ENCODE measurements at places on chromosomes 1 and 21.

DNA sequence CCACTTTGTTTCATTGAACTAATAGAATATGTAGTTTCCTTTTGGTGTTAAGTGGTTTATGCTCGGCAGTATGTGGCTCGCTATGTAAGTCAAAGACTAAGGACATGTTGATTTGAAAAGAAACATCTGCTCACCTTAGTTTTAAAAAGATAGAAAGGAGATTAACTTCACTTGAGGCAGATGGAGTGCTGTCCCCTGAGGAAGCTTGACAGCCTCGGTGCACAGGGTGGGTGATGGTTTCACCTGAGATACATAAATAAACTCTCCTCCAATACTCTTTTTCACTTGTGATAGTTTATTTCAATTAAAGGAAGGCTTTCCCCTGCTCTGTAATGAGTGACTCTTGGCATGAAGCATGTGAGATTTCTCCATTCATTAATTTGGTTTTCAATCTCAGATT lies 70.8 kb upstream of the FMN2 start:
- DNase-seq, result no peak

GRCh38 chr1:177142791-177143271 lies 21.7 kb downstream of the ASTN1 start:
- no peak for DNase-seq

DNA sequence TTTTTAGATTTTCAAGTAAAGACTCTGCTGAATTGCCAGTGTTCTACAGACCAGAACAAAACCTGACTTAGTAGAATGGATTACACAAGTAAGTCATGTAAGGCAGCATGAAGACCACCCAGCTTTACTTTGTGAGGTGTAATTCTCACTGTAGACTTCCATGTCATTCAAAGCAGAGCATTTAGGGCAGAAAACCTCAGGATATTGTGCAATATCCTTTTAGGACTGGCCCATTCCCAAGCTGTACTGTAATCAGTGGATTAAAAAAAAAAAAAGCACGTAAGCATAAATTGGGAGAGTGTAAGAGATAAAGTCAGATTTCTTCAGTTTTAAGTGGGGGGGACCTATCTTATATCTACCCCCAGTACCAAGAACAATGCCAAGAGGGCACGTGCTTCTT lies 380.5 kb upstream of the PRMT6 start:
- peak; percentile 32 for DNase-seq

DNA sequence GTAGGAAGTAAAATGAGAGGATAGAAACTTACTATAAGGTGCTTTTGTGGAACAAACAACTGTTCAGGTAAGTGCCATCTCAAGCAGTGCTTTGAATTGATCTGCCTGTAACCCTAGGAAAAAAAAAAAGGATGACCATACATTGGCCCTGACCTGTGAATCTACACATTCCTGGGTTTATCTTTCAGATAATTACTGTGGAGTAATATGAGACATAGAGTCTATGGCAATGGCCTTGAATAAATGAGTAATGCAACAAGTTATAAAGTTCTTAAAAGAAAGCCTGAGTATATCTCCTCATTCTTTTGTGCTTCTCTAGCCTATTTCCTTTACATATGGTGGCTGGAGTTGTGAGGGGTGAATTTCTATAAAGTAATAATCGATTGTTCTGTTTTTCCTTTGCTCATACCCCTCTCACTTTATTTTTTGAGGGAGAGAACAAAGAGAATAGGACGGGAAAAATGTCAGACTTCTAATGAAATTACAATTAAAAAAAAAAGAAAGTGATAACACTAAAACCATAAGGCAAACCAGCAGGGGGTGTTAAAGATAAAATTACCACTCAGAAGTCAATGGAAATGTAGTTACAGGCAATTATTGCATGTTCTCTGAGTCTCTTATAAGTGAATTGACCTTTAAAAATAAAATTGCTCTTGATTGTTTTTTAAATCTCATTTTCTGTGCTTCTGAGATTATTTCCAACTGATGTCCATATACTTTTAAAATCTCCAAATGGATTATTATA lies 12.4 kb upstream of the ATP1A1 start:
- DNase-seq, result no peak

- no peak for DNase-seq
Measured at GRCh38 chr1:235090406-235091069, 38.1 kb downstream of the TOMM20 start.

DNA sequence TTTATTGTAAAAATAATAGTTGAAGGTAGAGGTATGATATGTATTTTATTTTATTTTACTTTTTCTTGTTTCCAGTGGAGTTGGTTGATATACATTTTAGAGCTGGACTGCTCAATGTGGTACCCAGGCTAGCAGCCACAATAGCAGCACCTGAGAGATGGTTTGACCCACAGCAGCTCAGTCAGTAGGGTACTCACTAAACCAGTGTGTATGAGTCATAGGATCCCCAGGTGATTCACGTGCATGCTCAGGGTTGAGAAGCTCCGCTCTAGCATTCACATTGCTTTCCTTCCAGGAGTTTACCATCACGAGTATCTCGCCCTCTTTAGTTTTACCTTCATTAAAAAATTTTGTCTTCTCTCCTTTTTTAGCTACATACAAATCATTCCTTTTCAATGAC lies 96.0 kb upstream of the PAXBP1 start:
- no peak for DNase-seq

GRCh38 chr1:40040511-40041465 lies at the start of gene CAP1:
Gene CAP1, plus strand, starts transcription at chr1:40040729. Its CDS starts 18,618 bp downstream, at chr1:40059347.
- DNase-seq, result peak; percentile 98

- no peak for DNase-seq
Measured at GRCh38 chr1:15296585-15297321, 49.7 kb downstream of the FHAD1 start.

DNA sequence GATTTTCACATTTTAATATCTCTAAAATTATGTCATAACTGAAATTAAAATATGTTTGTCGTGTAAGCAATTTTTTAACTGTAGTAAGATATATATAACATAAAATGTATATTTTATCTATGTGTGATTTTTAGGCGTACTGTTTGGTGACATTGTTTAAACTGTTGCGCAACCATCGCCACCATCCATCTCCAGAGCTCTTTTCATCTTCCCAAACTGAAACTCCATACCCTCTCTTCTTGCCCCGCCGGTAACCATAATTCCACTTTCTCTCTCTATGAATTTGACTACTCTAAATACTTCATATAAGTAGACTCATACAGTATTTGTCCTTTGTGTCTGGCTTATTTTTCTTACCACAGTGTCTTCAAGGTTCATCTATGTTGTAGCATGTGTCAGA lies 66.4 kb downstream of the DDX20 start:
- no peak for DNase-seq

GRCh38 chr1:89971600-89971999 lies 23.3 kb upstream of the ZNF326 start:
- no peak for DNase-seq

DNA sequence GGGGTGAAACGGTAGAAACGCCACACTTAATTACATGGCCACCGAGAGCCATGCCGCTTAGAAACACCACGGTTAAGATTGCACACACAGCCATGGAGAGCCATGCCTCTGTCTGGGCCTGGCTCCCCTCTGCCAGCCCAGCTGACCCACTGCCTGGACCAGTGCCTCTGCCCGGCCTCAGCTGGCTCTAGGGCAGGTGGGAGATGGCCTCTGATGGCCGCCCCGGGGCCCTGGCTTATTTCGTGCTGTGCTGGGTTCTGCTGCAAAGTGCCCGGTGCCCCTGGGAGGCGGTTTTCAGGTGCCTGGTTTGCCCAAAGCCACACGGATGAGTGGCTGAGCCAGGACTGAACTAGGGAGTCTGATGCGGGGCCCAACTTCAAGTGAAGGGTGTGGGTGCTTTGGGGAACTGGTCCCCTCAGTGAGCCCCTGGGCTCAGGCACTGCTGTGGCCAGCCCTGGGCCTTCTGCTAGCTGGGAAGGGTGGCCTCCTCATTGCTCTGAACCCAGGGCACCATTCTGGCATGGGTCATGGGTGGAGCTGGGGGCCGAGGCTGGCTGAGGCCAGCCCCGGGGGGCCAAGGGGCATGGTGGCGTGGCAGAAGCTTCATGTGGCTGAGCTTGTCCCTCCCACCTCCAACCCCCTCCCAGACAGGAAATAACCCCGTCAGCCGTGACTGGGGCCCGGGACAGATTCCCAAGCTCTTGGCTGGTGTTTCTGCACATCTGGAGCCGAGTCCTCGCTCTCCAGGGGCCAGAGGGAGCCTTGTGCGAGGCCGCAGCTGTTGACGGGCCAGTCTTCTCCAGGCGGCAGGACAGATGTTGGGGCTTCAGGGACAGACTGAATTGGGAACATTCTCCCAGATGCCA lies 1.9 kb upstream of the GPR153 start:
- DNase-seq, result no peak

DNA sequence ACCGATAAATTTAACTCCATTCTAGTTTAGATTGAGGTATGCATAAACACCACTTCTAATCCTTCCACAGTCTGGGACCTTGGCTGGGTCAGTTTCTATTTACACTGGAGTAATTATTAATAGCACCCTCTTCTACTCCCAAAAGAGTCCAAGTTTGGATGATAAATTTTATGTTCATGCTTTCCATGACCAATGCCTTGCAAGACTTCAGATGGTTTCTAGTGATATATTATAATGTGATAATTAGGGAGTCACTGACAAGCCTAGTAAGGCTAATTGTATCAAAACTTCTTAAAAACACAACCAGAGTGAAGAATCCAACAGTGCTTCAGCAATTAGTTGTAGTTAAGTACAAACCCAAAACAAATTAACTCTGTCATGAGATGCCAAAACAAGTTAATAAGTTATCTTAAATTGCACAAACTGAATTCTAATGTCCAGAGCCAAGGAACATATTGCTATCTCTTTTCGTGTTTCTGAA lies 489.6 kb downstream of the TTLL7 start:
- DNase-seq, result no peak

GRCh38 chr1:22176258-22176657 lies 33.4 kb upstream of the WNT4 start:
- DNase-seq, result no peak

- DNase-seq, result no peak
Measured at GRCh38 chr1:117821382-117821755, 108.1 kb downstream of the GDAP2 start.

DNA sequence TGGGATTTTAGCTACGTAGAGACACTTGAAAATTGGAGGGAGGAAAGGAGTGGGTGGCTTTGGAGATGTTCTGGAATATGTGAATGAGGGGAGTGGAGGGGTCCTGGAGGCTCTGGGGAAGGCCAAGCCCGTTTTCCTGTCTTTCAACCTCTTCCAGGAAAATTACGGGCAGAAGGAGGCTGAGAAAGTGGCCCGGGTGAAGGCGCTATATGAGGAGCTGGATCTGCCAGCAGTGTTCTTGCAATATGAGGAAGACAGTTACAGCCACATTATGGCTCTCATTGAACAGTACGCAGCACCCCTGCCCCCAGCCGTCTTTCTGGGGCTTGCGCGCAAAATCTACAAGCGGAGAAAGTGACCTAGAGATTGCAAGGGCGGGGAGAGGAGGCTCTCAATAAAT lies 442 bp upstream of the RUSC1 start:
- no peak for DNase-seq

- DNase-seq, result no peak
Measured at GRCh38 chr1:100950781-100951180, 54.9 kb downstream of the SLC30A7 start.

GRCh38 chr1:2358651-2359640 lies 32.4 kb downstream of the MORN1 start:
- DNase-seq, result no peak

GRCh38 chr1:181152892-181153633 lies 64.6 kb downstream of the IER5 start:
- DNase-seq, result no peak
